ENCODE measurements at places on chromosomes 3 and 15.

DNA sequence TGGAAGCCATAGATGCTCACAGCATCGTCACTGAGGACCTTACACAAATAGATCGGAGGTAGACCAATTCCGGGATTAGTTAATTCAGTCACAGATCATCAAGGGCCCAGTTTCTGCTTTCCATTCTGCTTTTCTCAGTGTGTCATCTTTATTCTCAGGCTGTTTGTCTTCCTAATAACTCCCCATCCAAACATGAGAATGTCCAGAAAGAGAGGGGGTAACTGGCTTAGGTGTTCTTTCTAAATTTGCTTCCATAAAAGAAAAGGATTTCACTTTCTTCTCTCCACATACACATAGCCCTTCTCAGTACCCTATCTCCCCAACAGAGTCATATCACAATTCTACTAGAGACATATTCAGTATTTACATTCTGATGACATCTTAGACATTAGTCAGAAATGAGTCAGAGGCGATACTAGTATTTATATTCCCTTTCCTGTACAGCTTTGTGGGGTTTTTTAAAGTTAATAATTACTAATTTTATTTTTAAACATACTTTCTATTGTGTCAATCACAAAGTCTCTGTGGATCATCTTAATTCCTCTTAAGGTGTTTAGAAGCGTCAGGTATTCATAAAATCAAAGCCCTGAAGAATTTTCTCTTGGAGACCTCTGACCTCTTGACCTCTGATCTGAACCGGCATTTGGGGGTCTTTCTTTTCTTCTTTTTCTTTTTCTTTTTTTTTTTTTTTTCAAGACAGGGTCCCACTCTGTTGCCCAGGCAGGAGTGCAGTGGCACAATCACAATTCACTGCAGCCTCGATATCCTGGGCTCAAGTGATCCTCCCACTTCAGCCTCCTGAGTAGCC lies 24.3 kb upstream of the IL12A start:
- DNase-seq = no peak

GRCh38 chr15:29064290-29064689 lies 178.5 kb downstream of the APBA2 start:
- no peak for DNase-seq

GRCh38 chr3:185460719-185461350 lies 38.0 kb downstream of the TMEM41A start:
- DNase-seq = no peak

DNA sequence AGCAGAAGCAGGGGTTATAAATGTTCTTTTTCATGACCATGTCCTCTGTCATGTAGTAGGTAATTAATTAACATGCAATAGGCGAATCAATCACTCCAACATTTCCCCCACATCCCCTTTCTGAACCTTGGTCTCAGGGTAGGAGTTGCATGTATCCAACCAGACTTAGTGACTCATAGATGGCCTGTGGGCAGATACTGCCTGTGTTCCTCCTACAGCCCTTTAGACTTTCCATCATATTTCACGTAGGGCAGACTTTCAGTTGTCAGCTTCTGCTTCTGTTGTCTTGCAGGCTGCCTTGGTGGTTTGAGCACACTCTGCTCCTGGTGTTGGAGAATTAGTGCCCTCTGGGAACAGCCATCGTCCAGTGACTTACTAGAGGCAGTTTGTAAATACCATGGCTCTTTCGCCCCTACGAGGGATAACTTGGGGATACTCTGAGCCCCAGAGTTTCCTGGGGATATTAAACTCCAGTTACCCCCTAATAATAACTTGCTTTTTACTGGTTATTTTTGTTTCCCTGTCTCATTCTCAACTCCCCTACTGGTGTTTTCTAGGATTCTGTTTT lies 244.4 kb downstream of the EDEM1 start:
- DNase-seq = no peak

- no peak for DNase-seq
These were observed 213.3 kb upstream of the CFAP20DC start for GRCh38 chr3:59263152-59263551.

GRCh38 chr15:22945071-22945470 lies 35.1 kb downstream of the CYFIP1 start:
- no peak for DNase-seq

GRCh38 chr15:52715411-52715810 lies 36.2 kb upstream of the ATOSA start:
- DNase-seq = no peak

DNA sequence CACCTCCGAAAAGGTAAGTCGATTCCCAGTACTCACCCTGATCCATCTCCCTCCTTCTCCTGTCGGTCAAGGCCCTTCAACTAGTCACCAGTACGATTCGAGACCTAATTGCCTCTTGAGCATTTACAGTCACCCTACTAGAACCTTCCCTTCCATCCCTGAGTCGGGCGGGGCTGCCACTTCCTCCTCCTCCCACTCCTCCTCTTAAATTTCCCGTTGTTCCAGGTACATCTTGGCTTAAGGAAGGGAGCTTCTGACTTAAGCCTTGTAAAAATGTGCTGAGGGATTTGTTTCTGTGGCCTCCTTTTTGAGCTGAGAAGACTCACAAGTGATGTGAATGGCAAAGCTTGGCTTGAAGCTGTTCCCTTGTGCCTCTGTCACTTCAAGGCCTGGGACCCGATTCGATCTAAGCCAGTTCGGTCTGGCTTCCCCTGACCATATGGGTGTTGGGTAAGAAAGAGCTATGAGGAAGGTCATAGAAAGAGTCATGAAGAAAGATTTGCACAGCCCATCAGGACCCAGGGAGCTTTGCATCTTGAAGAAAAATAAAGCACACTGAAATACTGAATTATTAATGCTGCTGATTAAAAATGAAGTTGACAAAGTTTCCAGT lies 28.1 kb downstream of the LCMT2 start:
- no peak for DNase-seq

DNA sequence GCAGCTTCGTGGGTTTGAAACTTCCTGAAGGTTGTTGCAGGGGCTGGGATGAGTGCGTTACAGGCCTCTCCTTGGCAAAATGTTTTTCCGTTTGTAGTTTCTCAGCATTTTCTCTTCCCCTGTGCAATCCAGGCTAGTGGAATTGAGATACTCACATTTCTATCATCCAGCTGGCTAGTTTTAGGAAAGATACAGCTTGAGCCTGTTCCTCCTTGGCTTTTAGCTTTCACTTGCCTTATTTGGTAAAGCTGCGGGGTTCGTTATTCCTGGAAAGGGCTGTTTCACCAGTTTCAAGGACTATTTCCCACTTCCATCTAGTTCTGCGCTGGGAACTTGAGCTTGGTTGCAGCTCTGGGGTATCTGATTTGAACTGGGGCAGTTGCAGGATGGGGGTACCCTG lies 90.3 kb downstream of the ITPR1 start:
- DNase-seq = no peak

GRCh38 chr3:29409409-29409808 lies 128.5 kb downstream of the RBMS3 start:
- no peak for DNase-seq

DNA sequence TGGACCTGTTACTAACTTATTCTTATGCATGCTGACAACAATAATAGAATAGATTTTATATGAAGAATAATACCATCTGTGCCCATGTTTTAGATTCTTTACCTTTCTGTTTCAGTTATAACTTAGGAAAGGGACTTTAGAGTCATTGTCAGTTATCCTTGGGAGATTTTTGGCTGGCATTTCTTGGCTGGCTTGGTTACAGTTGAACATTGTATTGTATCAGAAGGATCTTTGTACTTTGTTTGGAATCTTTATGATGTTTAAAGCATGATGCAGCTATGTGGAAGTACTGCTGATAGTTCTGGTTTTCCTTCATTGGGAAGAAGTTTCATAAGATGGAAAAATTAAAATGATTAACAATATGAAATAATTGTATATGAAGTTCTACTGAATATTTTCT lies 19.9 kb downstream of the ABHD5 start:
- DNase-seq = no peak

GRCh38 chr15:50261981-50262380 lies 3.5 kb downstream of the HDC start:
- DNase-seq = no peak

GRCh38 chr3:188465311-188465710 lies 311.4 kb downstream of the LPP start:
- DNase-seq = no peak

- no peak for DNase-seq
These were observed 592.0 kb downstream of the ZNF385D start for GRCh38 chr3:21158861-21159542.

DNA sequence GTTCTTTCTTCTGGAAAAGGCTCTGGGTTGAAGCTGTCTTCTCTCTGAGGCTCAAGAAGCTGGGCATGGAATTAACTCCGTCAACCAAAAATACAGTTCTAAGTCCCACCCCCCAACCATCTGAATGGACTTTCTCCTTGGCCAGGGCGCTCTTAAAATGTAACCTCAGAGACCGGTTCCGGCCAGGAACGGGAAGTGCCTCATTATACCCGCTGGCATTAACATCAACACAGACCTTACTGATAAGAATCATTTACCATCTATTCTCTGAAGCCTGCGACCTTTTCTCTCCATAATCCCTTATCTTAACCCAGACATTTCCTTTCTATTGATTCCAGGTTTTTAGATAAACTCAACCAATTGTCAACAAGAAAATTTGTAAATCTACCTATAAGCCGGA lies 64.7 kb downstream of the ATP1B3 start:
- no peak for DNase-seq

DNA sequence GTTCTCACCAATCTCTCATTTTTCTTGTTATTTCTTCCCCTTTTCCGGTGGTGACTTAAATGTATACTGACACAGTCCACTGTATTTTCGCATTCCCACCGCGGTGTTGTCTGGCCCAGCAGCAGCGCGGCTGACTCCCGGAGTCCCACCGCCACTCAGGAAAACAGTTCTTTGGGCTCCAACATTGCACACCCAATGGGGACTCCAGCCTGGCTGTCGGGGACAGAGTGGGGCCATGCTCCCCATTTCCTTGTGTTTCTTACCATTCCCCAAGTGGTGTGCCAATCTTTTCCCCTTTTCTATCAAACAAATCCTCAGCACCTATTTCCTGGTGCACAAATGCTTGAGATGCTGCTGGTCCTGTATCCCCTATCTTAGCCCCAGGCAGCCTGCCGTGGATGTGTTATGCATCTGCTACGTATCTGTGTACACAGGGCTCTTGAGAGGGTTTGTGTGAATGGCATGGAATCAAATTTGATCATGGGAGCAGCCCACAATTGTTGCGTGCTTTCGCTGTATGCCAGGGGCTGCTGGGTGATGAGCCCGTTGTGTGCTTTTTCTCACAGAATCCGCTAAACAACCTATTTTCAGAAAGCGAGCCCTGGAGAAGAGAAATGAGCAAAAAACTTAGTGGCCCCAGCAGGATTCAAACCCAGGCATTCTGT lies 219.1 kb upstream of the RGMA start:
- no peak for DNase-seq

DNA sequence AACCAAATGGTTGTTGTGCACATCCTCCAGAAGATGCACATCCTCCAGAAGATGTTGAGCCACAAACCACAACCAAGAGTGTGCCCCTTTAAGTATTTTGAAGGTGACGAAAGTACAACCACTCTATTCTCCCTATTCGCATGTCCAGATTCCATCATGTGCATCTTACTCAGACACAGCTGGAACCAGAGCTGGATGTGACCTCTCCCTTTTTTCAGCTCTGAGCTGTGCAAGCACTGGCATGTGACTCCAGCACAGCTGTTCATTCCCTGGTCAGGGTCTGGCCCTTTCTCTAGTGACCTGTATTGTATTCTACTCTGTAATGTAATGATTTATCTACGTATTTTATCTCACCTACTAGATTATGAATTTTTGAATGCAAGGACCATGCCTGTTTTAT lies 29.3 kb upstream of the DLG1 start:
- no peak for DNase-seq

GRCh38 chr3:125191256-125191655 lies 21.3 kb downstream of the SLC12A8 start:
- no peak for DNase-seq

GRCh38 chr3:125110016-125110875 lies 54.4 kb upstream of the HEG1 start:
- DNase-seq = no peak

DNA sequence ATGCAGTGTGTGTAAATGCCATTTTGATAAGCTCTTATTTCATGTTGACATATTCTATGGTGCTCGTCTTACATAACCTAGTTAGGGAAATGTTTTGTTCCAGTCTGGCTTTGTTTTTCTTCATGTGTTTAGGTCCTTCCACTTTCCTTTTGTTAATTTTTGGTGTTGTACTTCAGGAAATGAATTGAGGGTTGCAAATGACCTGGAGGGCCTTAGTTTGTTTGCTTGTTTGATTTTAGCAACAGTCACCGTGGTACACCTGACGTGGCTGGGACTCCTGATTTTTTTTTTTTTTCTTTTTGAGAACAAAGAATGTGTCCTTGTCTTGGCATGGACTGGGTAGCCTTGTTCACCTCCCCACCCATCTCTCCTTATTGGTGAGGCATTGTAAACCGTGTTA lies 114.8 kb downstream of the IGF1R start:
- no peak for DNase-seq

DNA sequence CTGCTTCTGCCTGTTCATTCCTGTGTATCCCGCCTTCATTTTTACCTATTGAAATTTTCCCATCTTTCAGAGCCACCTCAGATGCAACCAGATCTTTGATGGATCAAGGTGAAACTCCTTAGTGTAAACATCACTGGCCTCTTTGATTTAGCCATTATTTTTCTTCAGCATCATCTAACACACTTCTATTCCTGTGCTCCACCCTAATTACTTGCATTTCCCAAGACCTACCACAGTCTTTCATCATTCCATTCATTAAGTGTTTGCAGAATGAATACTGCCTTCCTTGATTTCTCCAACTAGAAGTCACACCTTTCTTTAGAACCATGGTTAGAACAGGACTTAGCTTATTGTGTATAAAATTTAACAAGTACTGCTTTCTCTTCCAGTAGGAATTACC lies 55.5 kb upstream of the SKIL start:
- DNase-seq = no peak

GRCh38 chr3:126373146-126373613 lies 16.0 kb upstream of the KLF15 start:
- DNase-seq = no peak

- DNase-seq = no peak
These were observed 18.4 kb upstream of the NR2E3 start for GRCh38 chr15:71791975-71792374.

GRCh38 chr15:68620721-68621527 lies 42.1 kb downstream of the CORO2B start:
- DNase-seq = no peak

- no peak for DNase-seq
These were observed 56.2 kb downstream of the AAGAB start for GRCh38 chr15:67198157-67198754.

- DNase-seq = no peak
These were observed 15.6 kb upstream of the TLE3 start for GRCh38 chr15:70113304-70113700.

DNA sequence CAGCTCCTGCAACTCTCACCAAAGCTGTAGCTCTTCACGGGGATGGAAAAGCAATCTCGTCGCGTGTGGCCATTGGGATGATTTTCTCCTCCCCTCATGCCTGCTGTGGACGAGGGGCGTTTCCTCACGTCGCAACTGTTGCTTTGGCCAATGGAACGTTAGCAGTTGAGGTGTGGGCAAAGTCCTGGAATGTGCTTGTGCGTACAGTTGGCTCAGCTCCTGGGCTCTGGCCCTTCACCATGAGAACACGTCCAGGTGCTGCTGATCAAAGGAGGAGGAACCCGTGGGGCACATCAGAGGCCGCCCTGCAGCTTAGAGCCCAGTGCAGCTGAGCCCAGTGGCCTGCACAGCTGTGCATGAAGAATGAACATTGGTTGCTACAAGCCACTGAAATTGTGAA lies 186.1 kb downstream of the TJP1 start:
- no peak for DNase-seq

Measured in activated naive CD4-positive, alpha-beta T cell (primary cell).